ENCODE measurements at places on chromosomes 2 and 18.

DNA sequence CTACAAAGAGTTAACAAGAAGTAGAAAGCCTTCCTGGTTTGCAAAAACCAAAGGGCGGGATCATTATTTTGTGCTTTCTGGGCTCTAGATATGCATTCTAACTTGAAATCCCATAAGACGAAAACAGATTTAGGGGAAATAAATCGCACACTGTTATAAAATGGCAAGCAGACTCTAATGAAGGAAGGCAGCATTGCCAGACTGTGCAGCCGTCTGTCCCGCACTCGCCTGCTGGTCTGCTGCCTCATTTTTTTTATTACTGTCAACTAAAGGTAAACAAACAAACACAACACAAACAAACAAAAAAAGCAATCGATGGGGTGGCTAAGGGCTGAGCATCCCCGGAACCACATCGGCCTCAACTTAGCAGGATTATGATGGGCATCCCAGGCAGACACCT lies 24.4 kb downstream of the ZNF521 start:
- no peak for DNase-seq

DNA sequence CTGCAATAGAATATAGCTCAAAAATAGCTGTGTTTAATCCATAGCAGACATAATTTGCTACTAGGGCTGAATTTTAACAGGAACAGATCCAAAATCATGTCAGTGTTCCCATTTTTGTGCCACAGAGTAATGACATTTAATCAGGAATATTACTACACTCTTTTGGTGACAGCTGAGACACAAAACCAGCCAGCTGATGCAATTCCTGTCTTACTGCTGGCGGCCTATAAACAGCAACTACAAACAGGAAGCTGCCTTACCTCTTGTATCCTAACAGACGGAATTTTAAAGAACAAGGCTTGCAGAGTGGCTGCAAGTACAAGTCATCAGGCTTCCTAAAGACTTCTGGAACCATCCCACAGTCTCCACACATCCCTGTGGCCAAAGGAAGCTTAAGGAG lies 218.1 kb downstream of the ZNF521 start:
- DNase-seq, result no peak

DNA sequence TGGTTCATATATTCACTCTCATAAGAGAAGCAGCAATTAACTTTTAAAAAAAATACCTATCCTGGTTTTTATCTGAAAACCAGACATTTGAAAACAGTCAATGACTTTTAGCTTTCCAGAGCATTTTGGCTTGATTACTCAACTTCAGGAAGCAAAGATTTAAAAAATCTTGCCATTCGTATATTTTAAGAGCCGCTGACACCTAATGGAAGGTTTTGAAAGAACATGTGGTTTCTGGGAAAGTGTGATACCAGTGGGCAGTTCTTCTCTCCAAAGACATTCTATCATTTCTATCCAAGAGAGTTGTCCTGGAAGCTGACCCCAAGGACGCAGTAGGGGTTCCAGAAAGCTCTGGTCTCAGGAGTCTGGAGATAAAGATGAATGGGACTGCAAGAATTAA lies 234.7 kb downstream of the TTC32 start:
- DNase-seq, result no peak

DNA sequence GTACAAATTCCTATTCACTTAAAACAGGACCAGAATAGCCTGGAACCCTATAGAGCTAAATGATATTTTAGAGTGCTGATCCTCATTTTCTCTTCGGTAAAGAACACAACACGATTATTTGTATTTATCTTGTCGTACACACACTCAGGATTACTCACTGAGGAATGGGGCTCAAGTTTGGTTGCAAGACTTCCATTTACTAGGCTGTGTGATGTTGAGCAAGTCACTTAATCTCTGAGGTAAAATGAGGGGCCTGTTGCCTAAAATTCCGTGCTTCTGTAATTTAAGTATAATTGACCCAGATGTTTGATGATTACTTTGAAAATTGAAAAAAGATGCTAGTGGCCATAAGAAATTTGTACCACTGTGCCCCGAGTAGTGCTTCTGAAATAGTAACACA lies 42.6 kb upstream of the MAP4K3 start:
- DNase-seq, result no peak

GRCh38 chr2:57959390-57959789 lies 87.2 kb upstream of the VRK2 start:
- DNase-seq, result no peak

GRCh38 chr18:73895701-73896100 lies 251.9 kb downstream of the FBXO15 start:
- DNase-seq, result no peak

DNA sequence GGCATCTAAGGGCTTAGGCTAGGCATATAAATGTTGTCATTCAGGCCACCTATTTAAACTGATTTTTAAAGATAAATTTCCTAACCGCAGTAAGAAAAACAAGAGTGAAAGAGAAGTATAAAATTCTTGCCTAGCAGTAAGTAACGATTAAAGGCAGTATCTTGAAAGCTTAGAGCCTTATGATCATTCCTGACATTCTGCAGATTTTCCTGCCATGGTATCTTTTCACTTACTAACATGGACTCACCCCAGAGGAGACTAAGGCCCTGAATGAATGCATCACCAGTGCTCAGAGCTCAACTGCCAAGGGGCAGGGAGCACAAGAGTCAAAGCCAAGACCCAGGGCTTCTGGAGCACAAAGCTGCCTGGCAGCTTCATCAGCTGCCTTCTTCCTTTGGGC lies 133.1 kb downstream of the GCA start:
- no peak for DNase-seq

GRCh38 chr2:165401285-165401852 lies 68.1 kb upstream of the CSRNP3 start:
- no peak for DNase-seq

- DNase-seq, result no peak
Observed at GRCh38 chr18:23307567-23308295, 145.4 kb upstream of the RIOK3 start.

- DNase-seq, result no peak
Observed at GRCh38 chr2:32502941-32503340, 124.9 kb upstream of the TTC27 start.

- DNase-seq, result no peak
Observed at GRCh38 chr2:215635788-215636139, 199.9 kb upstream of the FN1 start.

GRCh38 chr2:183666031-183666430 lies 541.8 kb downstream of the NUP35 start:
- DNase-seq, result no peak

- DNase-seq, result no peak
Observed at GRCh38 chr2:214108598-214108997, 302.3 kb upstream of the VWC2L start.

- no peak for DNase-seq
Observed at GRCh38 chr2:60641811-60642788, 88.6 kb upstream of the BCL11A start.

- no peak for DNase-seq
Observed at GRCh38 chr2:241083091-241083415, 19.0 kb downstream of the MTERF4 start.

Data from activated CD8-positive, alpha-beta memory T cell treated with anti-CD3 and anti-CD28 coated beads for 48 hours (primary cell).